Hippocampal formation (tissue), 2 donors: ENCODE measurements at places on chromosomes 6 and 20.

GRCh38 chr6:84224251-84224650 is 3.2 kb downstream of the CEP162 start:
- no peak for DNase-seq

DNA sequence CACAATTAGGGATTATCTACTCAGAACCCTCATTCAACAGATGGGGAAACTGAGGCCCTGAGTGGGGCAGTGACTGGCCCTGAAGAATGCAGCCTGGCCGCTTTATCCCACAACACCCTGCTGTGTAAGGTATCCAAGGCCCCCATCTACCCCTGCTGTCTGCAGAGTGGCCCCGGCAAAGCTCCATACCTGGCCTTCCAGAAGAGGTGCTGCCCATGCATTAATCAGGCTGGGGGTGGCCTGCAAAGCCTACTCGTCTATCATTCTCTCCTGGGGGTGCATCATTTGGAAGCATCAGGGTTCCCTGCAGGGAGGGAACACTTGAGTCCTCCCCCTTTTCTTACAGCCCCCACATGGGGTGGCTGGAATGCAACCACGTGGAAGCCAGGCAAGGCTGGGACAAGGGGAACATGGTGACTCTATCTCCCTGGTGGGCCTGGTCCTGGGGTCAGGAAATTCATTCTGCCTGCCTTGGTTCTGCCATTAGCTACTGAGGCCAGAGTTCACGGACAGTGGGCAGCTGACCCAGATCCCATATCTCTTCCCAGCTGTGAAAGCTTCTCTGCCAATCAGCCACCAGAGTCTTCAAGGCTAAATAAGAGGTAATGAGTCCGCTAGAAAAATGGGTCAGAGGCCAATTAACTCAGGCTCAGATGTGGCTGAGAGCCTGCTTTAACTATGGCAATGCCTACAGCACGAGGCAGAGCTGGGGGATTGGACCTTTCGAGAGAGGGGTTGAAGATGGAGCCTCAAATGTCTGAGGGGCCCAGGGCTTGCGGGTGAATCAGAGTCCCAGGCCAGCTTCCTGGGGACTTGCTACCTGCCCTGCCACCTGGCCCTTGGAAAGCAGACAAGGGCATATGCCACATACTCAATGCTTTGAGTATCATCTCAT is 72.3 kb upstream of the TOX2 start:
- DNase-seq, result no peak

DNA sequence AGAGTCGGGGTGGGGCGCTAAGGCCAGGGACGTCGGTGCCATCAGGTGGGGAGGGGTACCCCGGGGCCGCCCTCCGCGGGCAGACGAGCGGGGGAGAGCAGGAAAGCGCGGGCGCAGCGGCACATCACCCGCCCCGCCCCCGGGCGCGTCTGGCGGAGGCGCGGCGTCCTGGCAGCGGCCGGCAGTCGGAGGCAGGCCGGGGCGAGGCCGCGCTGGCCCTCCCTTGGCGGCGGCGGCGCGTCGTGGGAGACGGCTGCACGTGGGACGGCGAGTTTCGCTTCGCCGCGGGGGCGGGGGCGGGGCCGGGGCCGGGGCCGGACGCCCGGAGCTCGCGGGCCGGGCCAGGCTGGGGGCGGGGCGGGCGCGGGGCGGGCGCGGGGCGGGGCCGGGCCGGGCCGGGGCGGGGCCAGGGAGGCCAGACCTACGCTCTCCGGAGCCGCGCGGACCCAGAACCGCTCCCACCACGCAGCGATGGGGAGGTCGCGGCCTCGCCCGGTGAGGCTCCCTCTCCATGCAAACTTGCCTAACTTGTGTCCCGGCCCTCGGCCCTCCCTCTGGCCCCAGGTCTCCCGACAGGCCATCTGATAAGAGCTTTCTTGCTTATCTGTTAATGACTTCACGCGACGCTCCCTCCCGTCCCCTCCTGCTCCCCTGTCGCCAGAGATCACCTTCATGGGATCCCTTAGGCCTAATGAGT is 12.5 kb downstream of the ITPR3 start:
- peak; percentile 1 for DNase-seq

DNA sequence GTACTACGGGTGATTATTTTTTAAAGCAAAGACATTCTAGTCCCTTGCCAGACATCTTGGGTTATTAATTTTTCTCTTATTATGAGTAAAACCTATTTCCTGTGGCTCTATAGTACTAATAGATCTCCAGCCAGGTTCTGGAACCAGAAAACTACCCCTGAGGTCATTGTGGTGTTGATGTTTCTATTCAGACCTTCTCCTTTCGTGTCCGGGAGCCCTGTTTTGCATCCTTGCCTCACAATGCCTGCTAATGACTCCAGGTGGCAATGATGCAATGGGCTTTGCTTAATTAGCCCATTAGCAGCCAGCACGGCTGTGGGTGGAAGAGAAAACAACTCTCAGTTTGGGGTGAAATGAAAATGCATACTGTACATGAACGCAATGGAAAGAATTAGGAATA is 62.9 kb upstream of the ARG1 start:
- no peak for DNase-seq

DNA sequence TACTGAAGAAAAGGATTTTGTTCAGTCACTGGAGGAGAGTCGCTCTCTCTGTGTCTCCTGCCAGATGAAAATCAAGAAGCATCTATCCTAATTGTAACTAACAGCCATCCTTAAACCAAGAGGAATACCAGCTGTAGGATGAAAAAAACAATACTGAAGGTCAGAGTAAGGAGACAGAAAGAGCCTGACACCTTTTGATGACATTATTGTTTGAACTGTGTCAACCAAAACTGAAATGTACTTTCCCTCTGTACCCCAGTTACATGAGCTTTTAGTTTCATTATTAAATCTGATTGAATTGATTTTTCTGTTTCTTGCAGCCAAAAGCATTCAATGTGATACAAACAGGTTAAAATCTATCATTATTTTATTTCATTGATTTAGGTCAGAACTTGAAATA is 17.2 kb upstream of the BTBD9 start:
- DNase-seq, result no peak

- DNase-seq, result no peak
Measured at GRCh38 chr6:100393493-100393892, 71.2 kb downstream of the SIM1 start.

DNA sequence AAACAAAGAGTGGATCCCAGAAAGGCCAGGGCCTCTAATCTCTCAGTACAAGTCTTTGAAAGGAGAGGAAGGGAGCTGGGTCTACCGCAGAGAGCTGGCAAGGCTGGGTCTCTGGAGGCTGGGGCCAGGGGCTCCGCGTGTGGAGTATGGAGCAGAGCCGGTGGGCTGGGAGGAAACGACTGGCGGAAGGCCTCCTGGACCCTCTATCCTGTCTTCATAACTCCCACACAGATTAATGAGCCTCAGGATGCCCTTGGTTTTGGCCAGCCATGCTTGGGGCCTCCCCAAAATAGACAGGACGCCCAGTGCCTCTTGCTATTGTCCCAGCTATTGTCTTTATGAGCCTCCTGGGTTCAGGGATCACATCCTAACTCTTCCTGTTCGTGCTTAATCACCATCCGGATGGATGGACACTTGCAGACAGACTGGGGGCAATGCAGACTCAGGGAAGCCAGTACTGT is 306.4 kb downstream of the DHX35 start:
- DNase-seq, result no peak

GRCh38 chr6:106204961-106205360 is 118.8 kb downstream of the PRDM1 start:
- no peak for DNase-seq

DNA sequence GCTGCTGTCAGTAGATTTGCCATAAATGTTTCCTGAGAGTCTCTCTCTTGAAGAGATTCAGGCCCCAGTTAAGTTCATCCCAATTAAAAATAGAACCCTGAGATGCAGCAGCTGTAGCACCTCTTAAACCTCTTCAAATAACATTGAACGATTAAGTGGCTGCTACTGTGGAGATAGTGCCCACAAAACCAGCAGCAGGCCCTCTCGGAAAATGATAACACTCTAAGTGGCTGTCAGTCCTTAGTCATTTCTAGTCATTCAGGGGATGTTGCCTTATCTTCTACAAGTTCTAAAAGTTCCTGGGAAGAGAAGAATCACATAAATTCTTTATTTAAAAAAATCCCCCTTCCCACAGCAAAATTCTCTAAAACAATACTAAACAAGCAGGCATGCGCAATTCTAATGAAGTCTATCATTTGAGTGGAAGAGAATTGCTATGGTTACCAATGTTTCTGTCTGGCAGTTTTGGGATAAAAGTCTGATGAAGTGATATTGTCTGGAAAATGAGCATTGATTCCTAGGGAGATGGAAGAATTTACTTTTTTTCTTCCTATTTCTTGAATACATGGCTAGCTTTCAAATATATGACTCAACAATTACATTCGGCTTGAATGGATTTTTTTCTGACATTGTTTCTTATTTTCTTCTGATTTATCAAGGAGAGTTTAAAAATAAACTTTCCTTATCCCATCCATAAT is 131.9 kb downstream of the TRMT11 start:
- no peak for DNase-seq

DNA sequence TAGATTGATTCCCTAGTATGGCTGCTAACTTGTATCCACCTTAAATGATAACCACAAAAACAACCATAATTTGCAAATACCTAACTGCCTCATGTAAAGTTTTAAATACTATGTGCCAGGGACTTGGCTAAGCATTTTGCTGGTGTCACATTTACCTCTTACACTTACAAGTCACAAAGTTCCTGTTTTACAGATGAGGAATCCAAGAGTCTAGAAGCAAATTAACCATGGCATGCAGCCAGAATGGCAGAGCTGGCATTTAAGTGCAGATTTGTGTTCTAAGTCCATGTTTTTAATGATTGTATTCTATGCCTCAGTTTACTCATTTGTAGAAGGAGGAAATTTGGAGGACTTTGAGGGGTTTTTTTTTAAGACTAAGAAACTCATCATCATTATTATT is 696.7 kb downstream of the PTPRT start:
- DNase-seq, result no peak

DNA sequence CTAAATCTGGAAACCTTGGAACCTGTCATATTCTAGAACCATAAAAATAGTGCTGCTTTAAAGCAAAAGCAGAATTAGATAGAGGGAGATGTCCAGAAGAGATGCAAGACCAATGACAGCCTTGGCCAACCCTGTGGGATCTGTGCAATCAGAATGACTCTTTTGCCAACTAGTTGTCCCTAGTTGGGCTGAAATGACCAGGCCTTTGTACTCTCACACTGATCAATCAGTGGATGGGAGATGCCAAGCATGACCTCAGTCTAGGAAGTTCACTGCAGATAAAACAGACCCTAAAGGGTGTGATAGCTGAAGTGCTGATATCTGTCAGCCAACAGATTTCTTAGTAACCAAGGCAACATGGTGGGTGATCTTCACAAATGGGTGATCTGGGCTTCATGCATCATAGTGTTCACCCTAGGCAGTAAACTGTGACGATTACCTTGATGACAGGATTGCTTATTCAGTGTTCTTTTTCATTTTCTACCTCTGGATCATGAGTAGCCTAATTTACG is 52.1 kb downstream of the BCKDHB start:
- no peak for DNase-seq

- DNase-seq, result no peak
Measured at GRCh38 chr6:74128536-74128935, 432.5 kb downstream of the CD109 start.

GRCh38 chr6:106486236-106486635 is 125.7 kb downstream of the CRYBG1 start:
- DNase-seq, result no peak

- DNase-seq, result no peak
Measured at GRCh38 chr20:18254615-18255014, 33.7 kb upstream of the ZNF133 start.

GRCh38 chr6:78670156-78670555 is 197.2 kb upstream of the IRAK1BP1 start:
- DNase-seq, result no peak

GRCh38 chr6:66321017-66321416 is 614.0 kb upstream of the EYS start:
- no peak for DNase-seq

DNA sequence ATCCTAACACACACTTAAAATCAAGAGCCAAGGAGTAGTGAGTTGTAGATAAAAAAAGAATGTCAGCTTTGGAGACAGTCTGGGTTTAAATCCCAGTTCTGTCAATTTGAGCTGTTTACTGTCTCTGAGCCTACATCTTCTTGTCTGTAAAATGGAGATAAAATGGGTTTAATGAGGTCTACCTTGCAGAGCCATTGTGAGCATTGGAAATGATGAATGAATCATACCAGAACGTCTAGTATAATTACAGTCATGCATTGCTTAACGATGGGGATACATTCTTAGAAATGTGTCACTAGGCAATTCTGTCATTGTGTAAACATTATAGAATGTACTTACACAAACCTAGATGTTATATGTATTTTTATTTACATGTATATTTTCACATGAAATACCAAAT is 17.6 kb upstream of the SGK2 start:
- DNase-seq, result no peak

- DNase-seq, result no peak
Measured at GRCh38 chr20:20289331-20289730, 78.6 kb upstream of the INSM1 start.

- DNase-seq, result peak; percentile 58
Measured at GRCh38 chr20:20743511-20744169, 31.2 kb upstream of the RALGAPA2 start.

DNA sequence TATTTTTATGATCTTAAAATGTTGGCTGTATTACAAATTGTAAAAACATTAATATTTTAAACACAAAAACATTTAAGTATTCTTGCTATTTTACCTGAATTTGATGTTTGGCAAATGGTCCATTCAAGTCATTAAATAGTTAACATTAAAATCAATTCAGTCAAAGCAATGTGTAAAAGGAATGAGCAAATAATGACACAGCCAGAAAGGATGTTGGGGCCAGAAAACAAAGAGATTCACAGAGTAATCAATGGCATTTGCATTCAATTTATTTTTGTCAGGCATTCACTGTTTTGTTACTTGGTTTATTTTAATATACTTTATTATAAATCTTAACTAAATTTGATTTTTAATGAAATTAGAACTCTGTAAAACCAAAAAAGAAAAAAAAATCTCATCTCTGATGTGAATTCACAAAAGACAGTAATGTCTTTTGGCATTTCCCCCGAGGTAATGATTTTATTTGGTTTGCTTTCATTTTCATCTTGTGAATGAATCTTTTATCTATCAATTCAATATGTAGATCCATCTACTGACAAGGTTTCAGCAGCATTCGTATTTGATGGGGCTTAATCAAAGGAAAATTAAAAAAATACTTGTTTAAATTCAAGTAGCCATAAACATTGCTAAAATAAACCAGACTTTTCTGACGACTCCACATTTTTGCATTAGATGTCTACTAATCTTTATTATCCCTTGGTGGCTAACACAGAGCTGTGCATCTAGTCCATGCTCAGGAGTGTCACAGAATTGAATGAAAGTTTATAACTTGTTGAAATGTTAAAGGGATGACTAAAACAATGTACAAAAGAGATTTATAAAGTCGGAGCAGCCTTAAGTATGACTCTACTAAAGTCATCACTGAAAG is 866.7 kb upstream of the GJE1 start:
- DNase-seq, result no peak
